Activated T-cell treated with anti-CD3 and anti-CD28 coated beads, Interleukin-2, amount 50 U/mL, for 4 hours (primary cell): ENCODE measurements at places on chromosomes 11 and 22.

- peak; percentile 54 for DNase-seq
These were observed 21.5 kb downstream of the CYTH4 start for GRCh38 chr22:37303821-37304274.

DNA sequence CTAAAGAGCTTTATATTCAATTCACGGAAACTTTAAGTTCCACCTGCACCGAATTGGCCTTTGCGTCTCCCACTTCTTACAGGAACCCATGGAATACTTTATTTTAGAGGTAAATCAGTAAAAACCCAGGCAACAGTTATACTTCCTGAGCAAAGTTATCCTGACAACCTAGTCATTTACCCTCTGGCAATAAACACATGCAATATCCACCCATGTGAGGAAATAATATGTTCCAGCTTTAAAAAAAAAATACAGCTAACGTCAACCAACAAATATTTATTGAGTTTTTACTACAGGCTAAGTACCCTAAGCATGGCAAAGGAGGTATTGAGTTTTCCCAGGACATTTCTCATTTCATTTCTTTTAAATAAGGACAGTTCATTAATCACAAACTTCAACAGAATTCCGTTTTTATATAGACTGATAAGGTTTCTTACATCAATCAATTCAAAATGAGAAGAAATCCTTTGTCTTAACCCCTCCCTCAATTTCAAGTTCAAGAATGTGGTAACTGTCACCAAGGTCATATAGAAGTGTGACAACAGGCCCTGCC, 38.3 kb upstream of the CCDC34 start:
- DNase-seq: no peak

DNA sequence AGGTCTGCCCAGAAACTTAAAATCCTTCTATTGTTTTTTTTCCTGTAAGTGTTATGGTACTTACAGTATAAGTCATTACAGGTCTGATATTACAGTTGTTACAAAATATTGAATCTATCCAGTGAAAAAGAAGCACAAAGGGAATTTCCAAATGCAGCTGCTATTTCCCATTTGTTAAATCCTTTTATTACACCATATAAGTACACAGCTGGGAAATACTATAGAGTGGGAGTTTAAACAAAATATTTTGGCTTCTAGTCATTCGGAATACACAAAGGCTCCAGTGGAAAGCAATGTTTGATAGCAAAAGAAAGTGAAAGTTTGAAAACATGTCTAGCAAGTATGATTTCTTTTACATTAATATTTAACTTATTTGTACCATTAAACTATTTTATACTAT, 18.0 kb downstream of the SOX6 start:
- DNase-seq: no peak

DNA sequence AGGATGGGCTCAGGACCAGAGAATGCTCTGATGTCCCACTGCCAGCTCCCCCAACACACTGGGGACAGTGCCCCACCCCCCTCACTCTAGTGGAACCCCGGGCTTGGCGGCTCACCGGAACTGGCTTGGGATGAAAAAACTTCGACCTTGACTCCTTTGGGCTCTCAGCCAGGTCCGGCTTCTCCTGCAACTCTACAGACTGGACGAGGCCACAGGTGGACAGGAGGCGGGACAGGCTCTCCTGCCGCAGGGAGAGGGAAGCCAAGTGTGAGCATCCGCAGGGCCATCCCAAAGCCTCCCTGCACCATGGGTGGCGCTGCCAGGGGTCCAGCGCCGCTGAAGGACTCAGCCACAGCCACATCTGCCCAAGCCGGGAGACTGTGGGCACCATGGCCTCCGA, 3.7 kb downstream of the RRP7A start:
- no peak for DNase-seq

- no peak for DNase-seq
These were observed 719.6 kb downstream of the BRD1 start for GRCh38 chr22:49107961-49108530.

GRCh38 chr11:122910775-122911174, 28.2 kb downstream of the JHY start:
- no peak for DNase-seq

DNA sequence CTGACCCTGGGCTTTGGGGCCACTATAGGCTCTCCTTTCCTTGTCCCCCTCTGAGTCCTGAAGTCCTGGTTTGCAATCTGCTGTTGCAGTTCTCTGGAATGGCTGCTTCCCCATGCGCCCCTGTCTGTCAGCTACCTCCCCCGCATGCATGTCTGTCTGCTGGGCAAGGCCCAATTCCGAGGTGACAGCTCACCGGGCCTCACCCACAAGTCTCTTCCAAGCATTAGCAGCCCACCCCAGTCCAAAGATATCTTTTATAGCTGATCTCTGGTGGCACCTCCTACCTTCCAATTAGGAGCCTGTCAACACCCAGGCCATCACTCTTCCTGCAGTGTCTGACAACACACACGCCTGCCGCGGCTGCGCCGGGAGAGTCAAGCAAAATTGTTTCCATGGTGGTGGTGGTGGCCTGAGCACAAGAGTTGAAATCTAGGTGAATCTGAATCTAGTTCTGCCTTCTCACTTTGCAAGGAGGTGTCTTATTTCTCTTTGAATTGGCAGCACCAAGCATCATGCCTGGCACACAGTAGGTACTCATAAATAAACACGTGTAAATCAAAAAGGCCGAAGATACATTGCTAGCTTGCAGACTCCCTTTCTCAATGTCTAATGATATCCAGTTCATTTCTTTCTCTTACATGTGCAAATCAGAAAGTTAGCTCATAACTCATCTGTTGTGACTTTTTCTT, 1.2 kb upstream of the LMO2 start:
- DNase-seq: no peak

GRCh38 chr11:65745049-65745448, 24.5 kb upstream of the RNASEH2C start:
- DNase-seq: no peak

DNA sequence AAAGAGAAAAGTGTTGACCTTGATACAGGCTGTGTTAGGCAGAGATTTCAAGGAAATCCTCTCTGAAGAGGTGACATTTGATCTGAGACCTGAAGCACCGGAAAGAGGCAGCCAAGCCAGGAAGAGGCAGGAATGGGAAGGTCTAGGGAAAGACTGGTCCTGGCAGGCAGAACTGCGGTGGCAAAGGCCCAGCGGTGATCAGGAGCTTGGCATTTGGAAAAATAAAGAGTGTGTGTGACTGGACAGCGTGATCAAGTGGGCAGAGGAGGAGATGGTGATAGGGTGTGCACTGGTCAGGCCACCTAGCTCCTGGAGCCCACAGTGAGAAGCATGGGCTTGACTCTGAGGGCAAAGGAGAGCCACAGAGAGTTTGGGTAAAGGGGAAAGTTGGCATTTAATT, 27.2 kb upstream of the GAB4 start:
- no peak for DNase-seq

- no peak for DNase-seq
These were observed 132.4 kb upstream of the ZC3H12C start for GRCh38 chr11:109960831-109961230.
